ENCODE measurements at places on chromosomes 5 and 9.

DNA sequence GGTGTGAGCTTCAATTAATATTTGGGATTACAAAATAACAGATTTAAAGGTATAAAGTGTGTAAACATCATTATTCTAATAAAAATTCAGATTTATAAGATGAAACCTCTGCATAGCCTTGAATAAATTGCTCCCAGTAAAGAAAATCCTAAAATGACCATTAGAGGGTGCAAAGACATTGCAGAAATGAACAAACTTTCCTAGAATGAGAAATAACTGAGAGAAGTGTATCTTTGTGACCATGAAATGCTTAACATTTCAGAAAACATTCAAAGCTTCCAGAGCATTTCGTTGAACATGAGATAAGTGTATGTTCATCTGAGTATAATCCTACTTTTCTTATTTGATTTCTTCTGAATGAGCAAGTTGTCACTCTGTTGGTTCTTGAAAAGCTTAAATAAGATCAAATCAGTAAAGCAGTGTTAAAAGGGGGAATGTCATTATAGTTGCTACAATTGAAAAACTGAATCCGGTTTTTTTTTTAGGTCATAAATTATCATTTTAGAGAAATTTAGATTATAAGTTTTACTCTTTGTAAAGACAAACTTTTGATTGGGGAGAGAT, 24.7 kb upstream of the NUDT12 start:
- peak; percentile 42 for DNase-seq

DNA sequence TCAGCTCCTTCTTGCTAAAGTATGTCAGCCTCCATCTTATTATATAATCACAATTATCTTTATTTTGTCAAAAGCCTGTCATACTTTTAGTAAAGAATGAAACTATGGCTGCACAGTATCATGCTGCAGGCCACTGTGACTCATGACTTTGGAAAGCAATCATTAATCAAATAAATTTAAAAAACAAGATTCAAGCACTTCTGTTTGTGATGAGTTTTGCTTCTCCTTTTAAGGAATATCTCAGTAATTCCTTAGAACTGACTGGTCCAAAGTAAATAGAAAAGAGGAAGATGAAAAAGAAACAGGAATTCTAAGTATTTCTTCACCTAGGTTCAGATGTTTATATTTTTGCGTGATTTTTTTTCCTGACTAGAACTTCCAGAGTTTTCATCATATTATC, 83.1 kb downstream of the EDIL3 start:
- peak; percentile 63 for DNase-seq

GRCh38 chr5:176996780-176997179, 9.8 kb downstream of the UIMC1 start:
- no peak for DNase-seq

GRCh38 chr9:129480227-129480626, 140.7 kb downstream of the C9orf50 start:
- DNase-seq = no peak

GRCh38 chr9:37415011-37415719, 7.3 kb upstream of the GRHPR start:
- DNase-seq = peak; percentile 84

- no peak for DNase-seq
Measured at GRCh38 chr9:109859447-109859846, 79.4 kb downstream of the PALM2AKAP2 start.

DNA sequence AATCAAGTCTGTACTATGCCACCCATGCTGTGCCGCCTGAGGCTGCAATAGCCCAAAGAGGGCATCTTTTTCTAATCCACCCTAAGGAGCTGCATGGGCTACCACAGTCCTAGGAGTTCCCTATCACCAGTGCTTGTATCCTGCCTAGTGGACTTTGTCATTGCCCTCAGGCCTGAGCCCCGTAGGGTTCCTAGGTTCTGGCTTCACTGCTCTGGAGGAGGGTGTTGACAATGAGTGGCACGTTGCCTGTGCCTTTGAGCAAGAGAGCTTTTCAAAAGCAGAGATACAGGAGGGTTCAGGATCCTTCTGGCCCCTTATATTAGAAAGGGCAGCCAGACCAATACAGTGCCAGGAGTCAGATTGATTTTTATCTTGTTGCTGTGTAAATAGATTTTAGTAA, 93.0 kb downstream of the PRDM6 start:
- DNase-seq = no peak

- peak; percentile 37 for DNase-seq
Measured at GRCh38 chr5:168291964-168292785, 730 bp downstream of the WWC1 start.

- peak; percentile 79 for DNase-seq
Measured at GRCh38 chr5:138632900-138633489, 57.8 kb upstream of the HSPA9 start.

DNA sequence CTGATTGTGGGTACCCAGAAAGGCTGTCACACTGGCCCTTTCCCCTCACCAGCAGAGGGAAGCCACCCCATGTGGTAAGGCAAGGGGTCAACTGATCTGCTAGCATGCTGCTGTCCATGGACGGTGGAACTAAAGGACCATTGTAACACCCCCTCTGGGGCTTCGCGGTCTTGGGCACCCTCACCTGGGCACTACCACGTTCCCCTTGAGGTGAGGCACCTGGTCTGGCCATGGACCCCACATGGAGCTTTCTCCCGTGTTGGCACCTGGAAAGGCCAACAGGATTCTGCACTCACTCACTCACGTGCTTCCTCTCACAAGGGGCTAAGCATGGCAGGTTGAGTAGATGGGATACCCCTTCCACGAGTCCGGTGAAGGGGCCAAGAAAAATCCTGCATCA, 72.0 kb upstream of the RFX3 start:
- DNase-seq = no peak

GRCh38 chr5:73375191-73375545, 73.4 kb downstream of the FOXD1 start:
- DNase-seq = no peak

GRCh38 chr5:126171916-126172315, 251.3 kb upstream of the GRAMD2B start:
- DNase-seq = no peak

DNA sequence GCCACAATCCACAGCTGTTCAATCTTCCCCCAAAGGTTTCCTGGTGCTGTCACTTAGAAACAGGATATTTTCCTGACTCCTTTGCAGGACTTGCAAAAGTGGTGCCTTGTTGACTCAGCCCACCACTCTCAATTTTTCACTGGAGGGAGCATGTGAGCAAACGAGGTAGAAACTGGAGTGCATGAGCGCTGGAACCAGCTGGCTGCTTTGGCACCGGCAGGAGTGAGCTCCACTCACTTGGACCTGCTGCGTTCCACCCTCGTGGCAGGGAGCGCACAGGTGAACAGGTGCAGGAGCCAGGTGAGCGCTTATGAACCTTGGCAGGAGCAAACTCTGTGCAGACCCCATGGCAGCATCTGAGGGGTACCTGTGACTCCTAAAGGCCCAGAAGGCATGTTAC, 364.1 kb upstream of the RORB start:
- DNase-seq = no peak
